GOT3 (cell line): ENCODE measurements at places on chromosomes 1 and 21.

GRCh38 chr1:221394011-221394544, 347.8 kb downstream of the DUSP10 start:
- DNase-seq: no peak

- no peak for DNase-seq
Observed at GRCh38 chr1:8361198-8361849, 43.4 kb downstream of the SLC45A1 start.

DNA sequence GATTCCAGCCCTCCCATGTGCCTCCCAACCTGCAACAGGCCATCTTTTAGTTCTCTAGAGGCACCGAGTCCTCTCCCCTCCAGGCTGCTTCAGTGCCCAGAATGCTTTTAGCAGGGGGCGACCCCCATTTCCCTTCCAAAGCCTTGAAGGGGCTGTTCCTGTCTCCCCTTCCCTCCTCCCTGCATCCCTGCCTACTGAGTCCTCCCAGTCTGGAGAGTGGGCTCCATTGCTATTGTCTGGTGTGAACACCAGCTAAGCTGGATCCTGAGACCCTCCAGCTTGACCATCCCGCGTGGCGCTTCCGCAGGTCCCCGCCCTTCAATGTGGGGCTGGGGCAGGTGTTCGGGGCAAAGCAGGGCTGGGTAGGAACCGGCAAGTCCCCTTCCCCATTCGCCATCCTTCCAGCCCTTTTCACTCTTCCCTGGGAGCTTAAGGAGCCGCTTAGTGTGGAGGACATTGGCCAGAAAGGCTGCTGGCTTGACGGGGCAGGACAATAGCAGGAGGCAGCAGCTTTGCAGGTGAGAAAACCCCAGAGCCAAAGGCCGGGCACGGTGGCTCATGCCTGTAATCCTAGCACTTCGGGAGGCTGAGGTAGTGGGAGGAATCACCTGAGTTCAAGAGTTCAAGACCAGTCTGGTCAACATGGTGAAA, 32.2 kb downstream of the PADI6 start:
- DNase-seq: no peak

- no peak for DNase-seq
Observed at GRCh38 chr1:178091986-178092745, 1.7 kb upstream of the RASAL2 start.

GRCh38 chr1:176692431-176692830, 229.5 kb downstream of the PAPPA2 start:
- no peak for DNase-seq

DNA sequence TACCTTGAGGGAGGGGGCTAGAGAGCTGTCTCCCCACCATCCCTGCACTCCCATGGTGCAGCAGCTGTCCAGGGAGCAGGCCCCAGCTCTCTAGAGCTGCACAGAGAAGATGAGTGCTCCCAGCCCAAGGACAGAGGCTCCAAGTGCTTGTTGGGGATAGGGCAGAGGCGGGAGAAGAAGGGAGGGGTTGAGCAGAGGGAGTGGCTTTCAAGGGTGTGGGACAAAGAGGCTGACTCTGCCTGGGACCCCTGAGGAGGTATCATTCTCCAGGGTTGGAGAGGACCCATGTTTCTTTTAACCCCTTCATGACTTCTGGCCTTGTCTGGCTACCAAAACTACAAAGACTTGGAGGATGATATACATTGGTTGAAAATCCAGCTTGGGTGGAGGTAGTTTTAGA, 14.6 kb downstream of the FOXD2 start:
- no peak for DNase-seq

- DNase-seq: no peak
Observed at GRCh38 chr1:231681006-231681405, 54.4 kb downstream of the DISC1 start.

GRCh38 chr1:162380061-162380846, 1.3 kb upstream of the C1orf226 start:
- no peak for DNase-seq

GRCh38 chr1:180156201-180156600, 1.5 kb downstream of the QSOX1 start:
- DNase-seq: no peak

- DNase-seq: no peak
Observed at GRCh38 chr1:1883092-1883873, 7.6 kb downstream of the GNB1 start.

- DNase-seq: no peak
Observed at GRCh38 chr1:69244211-69244610, 323.5 kb upstream of the LRRC7 start.
